ENCODE measurements at places on chromosomes 3 and 15. TPM values are rescaled to one million over a fixed set of nuclear protein-coding genes. Genes with fewer than 3 reads are reported as not detected.

DNA sequence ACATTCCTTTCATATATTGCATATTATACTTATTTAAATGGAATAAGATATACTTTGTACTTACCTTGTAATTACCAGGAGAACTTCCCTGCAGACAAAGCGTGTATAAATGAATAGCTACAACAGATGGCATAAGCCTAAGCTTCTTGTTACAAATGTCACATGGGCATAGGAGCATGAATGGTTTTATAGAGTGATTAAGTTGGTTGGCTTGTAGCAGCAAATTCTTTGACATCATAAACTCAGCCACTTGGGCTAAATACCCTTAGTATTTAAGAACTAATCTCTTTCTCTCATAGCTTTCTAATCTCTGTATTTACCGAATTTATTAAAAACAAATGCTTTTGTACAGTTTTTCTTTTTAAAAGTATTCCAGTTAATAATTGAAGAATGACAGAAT lies at the start of gene UBAP1L:
UBAP1L (minus strand) TSS at position 115 of the 400 bp plus-strand sequence. CDS start 8,985 bp downstream, outside the sequence.
- DNase-seq: no peak

- no peak for DNase-seq
Observed at GRCh38 chr15:72166716-72167417, 30.7 kb downstream of the GRAMD2A start.

GRCh38 chr3:158770741-158771350 lies 31.0 kb upstream of the MFSD1 start:
- DNase-seq: no peak

LRRC2 gene
- 2.2 TPM for total RNA-seq

GRCh38 chr15:40754574-40754882 lies 526 bp downstream of the RMDN3 start:
- DNase-seq: no peak

DNA sequence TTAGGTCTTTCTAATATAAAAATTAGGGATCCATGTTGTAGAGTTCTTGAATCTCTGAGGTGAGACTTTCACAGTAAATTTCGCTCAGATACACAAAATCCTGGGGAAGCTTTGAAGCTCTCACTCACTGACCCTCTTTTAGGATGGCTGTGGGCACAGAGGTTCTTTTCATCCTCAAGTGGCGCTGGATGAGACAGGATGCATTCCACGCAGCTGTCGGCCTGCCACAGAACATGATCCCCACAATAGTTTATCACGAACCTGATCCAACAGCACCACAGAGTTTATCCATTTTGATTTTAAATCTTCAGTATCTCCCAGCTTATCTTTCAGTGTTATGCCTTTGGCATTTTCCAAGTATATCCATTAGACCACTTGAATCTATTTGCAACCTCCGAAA lies 91.9 kb downstream of the WDR76 start:
- DNase-seq: no peak
